ENCODE measurements at places on chromosomes 2 and 18. TPM values are rescaled to one million over a fixed set of nuclear protein-coding genes. Genes with fewer than 3 reads are reported as not detected.

SF3B1 gene
- 150 TPM for total RNA-seq

ANTXR1 gene
- total RNA-seq, result under 0.01 TPM

NT5DC4 gene
- not detected for total RNA-seq

GYPC gene
- total RNA-seq, result 377 TPM

VWA3B gene
- total RNA-seq, result 0.13 TPM

TLX2 gene
- total RNA-seq, result not detected

STPG4 gene
- under 0.01 TPM for total RNA-seq

XDH gene
- total RNA-seq, result not detected

IL1RL1 gene
- 0.13 TPM for total RNA-seq

IL1R1 gene
- total RNA-seq, result 7.2 TPM

ITPRIPL1 gene
- 4.0 TPM for total RNA-seq

SERPINB10 gene
- total RNA-seq, result not detected

TUBA4B gene
- not detected for total RNA-seq

CCDC74A gene
- 2.2 TPM for total RNA-seq

PROKR1 gene
- total RNA-seq, result under 0.01 TPM

C2orf42 gene
- 13.7 TPM for total RNA-seq
